Astrocyte (in vitro differentiated cells and primary cell): ENCODE measurements at places on chromosomes 3 and 15.
A peak's percentile ranks its signal among the peaks of the same experiment; 100 is the strongest.

GRCh38 chr15:97840501-97840900 lies 120.0 kb upstream of the ARRDC4 start:
- no peak for DNase-seq

GRCh38 chr15:65194826-65195547 lies 9.8 kb upstream of the CLPX start:
- DNase-seq, result no peak

- no peak for DNase-seq
Measured at GRCh38 chr3:174495928-174496327, 363.2 kb upstream of the NAALADL2 start.

DNA sequence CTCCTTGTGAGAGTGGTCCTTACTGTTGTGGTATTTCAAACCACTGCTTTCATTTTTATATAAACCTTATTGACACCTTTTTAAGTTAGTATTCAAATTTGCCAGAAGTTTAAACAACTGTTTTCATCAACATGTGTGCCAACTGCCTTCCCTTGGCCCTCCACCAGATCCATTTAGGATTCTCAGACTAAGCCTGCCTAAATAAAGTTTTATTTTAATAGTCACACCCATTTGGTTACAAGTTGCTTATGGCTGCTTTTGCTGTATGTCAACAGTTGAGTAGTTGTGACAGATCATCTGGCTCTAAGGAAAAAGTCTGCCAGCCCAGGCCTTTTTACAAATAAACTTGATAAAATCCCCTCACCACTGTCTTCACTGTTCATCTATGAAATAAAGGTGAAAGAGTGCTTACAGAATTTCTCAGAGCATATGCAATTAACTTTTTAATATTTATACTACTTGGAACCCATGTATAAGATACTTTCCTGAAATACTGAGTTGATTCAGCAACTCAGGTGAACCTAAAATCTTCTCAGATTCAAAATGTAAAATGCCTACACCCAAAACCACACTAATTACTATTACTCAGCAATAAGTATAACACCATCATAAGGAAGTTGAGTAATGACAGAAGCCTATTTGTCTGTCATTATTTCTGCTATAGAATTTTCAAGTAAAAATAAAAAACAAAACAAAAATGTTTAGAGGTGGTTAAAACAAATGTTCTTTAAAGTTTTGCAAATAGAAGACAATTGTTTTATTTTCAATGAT lies 35.1 kb downstream of the PEAK1 start:
- no peak for DNase-seq

DNA sequence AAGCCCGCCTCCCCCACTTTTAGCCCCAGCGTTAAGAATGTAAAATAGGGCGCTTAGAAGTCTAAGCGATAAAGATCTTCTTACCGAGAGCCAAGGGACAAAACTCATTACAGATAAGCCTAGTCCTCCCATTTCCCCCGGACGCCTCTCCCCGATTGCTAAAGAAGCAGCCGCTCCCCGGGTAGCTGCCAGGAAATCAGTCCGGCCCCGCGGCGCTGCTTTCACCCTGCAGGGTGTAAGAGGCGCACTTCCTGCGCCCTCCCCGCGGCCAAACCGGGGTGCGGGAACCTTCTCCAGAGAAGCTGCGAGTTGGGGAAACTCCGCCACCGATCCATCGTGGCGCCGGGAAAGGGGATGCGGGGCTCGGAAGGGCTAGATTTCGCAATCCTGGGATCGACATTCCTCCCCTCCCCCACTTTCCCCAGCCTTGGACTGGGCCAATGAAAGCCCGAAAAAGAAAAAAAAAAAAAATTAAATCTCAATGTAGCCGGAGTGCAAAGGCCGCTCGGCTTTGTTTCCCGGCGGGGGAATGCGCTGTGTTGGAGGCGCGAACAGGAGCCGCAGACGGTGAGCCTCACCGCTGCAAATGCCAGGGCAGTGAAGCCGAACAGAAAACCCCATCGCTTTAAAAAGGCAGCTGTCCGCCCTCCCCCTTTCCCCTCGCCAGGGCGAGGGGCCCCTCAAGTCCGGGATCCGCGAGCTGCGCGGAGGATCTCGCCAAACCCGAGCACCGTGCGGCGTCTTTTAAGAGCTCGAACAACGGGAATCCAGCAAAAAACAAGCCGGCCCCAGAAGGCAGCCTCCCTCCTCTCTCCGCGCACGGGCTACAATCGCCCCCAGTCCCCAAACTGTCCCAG lies 626 bp upstream of the PTPRG start:
- peak; percentile 70 for DNase-seq

DNA sequence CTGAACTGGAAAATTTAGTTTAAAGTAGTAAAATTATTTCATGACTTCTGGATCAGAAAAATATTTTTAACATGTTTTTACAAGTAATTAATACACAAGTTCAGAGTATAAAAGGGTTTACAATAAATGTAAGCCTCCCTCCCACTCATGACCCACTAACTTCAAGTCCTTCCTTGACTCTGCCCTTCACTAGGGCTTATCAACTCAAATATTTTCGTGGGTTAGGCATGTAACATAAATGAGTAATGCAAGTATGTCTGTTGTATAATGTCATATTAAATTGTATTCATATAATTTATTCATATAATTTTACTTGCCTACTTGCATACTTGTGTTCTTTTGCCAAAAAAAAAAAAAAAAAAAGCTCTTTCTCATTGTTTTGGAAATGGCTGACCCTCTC lies 3.4 kb upstream of the OPA1 start:
- no peak for DNase-seq

DNA sequence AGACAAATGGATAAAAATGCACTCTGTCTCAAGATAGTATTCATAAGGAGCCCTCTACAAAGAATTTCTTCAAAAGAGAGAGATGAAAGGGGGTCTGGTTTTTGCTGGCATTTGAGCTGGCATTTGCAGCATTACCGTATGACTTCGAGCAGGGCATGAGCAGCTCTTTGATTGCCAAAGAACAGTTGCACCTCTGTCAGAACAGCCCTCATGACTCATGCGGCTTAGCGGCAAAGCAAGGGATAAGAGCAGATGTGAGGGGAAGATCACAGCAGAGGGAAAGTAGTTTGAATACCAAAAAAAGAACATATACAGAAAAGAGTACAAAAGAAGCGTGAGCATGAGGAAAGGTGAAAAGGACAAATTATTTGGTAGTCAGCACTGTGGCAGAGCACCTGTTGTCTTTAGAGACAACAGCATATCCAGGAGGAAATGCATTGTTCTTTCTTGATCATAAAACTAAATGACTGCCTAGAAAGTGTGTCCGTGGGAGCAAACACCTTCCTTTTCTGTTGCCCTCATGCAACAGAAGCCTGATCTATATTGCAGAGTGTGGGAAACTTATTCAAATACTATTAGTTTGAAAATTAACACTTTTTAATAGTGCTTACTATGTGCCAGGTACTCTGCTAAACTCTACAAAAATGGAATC lies 80.5 kb upstream of the SLC24A5 start:
- peak; percentile 61 for DNase-seq

DNA sequence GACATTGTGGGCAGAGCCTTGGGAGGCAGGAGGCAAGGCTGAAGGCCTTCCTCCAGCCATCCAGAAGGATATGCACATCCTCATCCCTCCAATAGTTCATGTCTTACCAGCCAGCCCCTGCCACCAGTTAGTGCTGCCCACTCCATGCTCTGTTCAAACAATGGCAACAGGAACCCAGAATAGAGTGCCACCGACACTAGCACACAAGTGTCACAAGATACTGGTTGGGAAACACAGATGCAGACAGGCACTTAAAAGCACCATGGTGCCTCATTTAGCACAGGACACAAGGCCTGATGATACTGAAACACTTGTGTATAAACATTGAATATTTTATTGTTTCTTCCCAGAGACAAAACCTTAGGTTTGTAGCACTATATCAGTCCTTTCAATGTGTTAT lies 56.5 kb upstream of the MYO5C start:
- no peak for DNase-seq

- peak; percentile 35 for DNase-seq
Measured at GRCh38 chr15:91055548-91056331, 33.3 kb upstream of the VPS33B start.

GRCh38 chr3:129277829-129278271 lies 820 bp upstream of the HMCES start:
- no peak for DNase-seq

DNA sequence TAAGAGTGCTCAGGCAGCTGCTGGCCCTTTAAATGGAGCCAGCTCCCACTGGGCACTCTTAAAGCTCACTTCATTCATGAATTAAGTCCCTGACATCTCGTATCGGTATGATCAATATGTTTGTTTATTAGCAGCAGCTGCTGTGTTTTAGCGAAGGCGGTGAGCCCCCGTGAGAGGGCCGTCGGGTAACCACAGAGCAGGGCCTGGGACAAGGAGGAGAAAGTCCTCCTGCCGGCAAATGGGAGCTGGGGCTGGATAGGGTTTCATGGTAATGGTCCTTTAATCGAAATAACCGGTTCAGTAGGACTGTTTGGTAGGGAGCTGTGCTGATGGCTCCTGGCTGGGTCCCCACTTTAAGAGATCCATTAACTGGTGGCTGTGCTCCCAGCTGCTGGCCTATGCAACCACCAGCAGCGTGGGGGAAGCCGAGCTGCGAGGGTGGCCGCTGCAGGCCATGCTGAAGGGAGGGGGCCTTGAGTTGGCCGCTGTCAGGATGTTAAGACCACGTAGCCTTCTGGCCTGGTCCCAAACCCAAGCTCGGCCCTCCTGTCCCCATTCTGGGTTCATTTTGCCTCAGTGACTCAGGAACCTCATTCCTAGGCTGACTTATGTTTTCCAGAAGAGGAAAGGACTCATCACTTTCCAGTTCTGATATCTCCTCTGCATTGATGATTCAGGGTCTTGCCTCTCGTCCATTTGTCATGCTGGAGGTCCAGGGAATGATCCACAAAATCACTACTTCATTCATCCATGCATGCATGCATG lies 67.6 kb upstream of the NTRK3 start:
- DNase-seq, result peak; percentile 78

- DNase-seq, result no peak
Measured at GRCh38 chr3:65787340-65787739, 251.4 kb downstream of the MAGI1 start.

DNA sequence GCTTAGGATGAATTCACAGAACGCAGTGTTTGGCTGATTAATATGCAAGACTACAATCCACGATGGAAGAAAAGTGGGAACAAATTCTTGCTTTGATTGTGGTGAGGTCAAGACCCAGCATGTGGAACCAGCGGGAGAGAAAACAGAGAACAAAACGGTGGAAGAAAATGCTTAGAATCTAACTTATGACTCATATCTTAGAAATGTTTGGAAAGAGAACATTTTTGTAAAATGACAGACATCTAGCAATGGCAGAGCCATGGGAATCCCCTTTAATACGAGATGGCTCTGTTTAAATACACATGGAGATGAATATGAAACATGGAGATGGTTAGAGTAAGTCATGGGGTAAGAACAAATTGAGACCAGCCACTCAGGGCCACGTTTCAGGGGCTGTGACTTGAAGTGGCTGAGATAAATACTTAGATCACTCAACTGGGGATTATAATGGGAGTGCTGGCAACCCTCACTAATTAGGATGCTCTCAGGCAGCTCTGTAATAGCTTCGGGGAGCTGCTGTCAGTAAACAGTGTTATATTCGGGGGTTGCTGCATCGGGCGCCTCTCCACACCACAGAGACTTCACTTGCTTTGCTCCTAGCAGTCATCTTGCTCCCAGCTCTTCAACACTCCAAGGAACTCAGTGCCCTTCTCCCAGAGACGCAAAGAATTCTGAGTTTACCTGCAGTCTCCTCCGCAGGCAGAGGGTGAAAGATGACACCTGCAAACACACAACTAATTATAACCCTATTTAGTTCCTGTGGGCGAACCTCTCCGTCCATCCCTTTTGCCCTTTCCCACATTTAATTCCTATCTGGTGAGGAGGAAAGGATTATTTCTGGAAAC lies 68.0 kb upstream of the ONECUT1 start:
- peak; percentile 1 for DNase-seq
